Suprapubic skin (tissue), 4 donors: ENCODE measurements at places on chromosomes 1 and 21.

DNA sequence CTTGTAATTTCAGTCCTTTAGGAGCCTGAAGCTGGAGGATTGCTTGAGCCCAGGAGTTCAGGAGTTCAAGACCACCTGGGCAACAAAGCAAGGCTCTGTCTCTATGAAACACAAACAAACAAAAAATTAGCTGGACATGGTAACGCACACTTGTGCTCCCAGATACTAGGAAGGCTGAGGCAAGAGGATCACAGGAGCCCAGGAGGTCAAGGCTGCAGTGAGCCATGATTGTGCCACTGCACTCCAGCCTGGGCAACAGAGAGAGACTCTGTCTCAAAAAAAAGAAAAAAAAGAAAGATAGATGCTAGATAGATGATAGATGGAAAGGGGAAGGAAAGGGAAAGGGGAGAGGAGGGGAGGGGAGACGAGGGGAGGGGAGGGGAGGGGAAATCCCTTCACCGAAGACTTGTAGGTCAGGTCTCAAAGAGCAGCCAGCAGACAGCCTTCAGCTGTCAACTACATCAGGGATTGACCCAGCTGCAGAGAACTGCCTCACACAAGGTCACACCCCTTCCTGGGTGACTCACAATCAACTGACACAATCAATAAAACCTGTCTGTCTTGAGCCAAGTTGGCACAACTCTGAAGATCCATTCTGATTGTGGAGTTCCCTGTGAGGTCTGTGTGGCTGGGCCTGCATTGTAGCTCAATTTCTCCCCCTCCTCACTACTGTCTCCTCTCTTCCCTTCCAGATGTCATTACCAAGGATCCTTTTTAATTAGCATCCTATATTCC, 200.6 kb downstream of the RGS7 start:
- DNase-seq, result no peak

GRCh38 chr1:180486092-180486491, 16.3 kb downstream of the ACBD6 start:
- DNase-seq, result no peak

DNA sequence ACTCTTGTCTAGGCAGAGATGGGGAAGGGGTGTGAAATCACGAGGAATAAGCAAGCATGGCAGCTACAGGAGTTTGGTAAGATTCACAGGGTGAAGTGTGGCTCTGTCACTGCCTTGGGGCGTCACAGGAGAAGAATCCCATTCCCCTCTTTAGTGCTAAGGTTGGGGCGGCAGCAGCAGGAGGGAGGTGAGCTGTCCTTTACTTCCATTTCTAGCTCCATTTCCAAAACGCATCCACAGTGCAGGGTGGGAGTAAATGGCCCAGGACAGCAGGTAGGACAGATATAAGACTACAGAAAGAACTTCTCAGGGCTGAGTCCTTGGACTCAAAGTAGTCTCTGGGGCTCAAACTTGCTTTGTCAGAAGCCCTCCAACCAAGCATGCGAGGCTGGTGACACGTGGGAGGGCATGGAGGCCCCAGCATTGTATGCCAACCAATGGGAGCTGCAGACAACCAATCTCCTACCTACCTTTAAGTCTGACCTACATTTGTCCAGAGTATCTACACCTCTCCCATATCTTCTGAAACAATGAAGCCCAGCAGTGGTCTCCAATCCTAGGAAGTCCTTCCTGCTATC, 8.5 kb downstream of the MEF2D start:
- no peak for DNase-seq

GRCh38 chr21:41148798-41149197, 19.2 kb upstream of the BACE2 start:
- no peak for DNase-seq

DNA sequence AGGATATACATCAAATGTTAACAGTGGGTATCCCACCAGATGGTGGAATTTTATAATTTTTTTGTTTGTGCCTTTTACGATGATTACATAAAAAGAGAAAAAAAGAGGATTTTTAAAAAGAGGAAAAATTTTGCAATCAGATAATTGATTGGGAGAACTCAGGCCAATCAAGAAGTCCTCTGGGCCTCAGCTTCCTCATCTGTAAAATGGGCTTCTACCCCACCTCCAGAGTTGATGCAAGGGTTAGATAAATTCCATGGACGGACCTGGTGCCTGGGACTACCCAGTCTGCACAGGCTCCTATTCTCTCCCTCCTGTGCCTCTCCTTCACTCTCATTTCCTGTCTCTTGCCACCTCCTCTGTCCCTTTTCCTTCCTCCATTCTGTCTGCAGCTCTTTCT, 88.9 kb downstream of the TRABD2B start:
- DNase-seq, result no peak

GRCh38 chr1:38644092-38644491, 215.5 kb downstream of the RRAGC start:
- no peak for DNase-seq

- no peak for DNase-seq
These were observed 174.4 kb downstream of the CENPF start for GRCh38 chr1:214777364-214777763.

GRCh38 chr1:3060601-3061551, 8.1 kb upstream of the PRDM16 start:
- peak; percentile 74 for DNase-seq

GRCh38 chr1:218863987-218864386, 309.7 kb upstream of the LYPLAL1 start:
- no peak for DNase-seq

DNA sequence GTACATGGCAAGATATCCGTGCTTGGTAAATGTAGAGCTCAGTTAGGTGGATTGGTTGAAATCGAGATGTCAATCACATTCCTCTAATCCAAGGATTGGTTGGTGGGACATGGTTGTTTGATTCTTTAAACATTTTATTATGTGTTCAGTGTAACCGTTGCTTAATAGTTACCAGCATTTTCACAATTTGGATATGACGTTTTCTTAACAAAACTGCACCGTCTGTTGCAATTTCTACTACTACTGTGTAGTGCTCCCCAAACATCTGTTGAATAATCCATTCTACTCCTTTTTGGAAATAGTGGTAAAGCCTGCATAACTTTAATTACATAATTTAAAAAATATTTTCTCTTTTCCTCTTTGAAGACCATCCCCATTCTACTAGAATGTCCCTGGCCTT, 16.3 kb downstream of the OR2B11 start:
- DNase-seq, result no peak

DNA sequence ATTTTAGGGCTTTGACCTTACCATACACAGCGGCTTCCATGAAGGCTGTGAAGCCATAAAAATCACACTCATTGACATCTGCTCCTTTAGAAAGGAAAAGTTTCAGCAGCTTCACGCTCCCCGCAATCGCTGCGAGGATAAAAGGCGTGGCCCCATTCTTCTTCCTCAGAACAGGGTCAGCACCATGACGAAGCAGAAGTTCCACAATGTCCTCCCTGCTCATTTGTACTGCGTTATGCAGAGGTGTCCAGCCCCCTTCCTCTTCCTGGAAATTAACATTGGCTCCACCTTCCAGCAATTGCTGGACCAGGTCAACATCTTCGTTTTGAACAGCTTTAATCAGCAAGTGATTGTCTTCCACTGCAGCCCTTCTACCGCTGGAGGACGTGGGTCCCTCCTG, 2.7 kb downstream of the RNASEL start:
- no peak for DNase-seq

DNA sequence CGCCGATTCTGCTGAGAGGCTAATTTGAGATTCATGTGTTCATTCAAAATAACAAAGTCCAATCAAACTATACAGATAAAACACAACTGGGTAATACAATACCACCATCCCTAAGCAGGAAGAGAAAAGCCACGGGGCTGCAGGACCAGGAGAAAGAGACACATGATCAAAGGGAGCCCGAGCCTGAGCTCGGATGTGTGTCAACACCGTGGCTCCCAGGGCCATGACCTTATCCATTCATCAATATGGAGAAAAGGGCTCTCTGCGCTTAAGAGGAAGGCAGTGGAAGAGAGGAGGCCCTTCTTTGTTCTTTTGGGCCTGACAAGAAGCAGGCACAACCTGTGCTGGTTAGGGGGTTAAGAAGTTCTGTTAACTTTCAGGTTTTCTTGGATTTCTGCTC, 56.7 kb downstream of the HUNK start:
- DNase-seq, result no peak

DNA sequence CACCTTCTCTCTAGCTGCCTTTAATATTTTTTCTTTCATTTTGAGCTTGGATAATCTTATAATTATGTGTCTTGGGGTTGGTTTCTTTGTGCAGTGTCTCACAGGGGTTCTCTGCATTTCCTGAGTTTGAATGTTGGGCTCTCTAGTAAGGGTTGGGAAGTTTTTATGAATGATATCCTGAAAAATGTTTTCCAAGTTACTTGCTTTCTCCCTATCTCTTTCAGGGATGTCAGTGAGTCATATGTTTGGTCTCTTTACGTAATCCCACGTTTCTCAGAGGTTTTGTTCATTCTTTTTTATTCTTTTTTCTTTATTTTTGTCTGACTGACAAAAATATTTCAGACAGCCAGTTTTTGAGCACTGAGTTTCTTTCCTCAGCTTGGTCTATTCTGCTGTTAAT, 55.4 kb upstream of the CCDC190 start:
- no peak for DNase-seq

DNA sequence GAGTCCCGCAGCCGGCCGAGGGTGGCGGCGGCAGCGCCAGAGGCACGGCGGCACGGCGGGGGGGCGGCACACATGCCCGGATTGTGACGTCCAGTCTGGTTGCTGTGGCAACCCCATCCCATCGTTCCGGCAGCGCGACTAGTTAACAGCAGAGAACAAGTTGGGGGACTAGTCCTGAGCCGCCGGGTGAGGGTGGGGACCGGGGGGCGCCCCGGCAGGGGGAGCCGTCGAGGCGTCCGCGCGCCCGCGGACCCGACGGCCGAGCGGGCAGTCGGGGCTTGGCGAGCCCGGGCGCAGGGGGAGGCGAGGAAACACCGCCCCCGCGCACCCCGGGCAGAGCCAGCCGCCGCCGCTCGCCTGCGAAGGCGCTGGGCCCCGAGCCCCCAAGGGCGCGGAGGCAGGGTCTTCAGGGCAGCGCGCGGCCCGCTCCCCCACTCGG, at the start of gene CHD5:
CHD5 (minus strand) TSS at position 54 of the 439 bp plus-strand sequence. CDS start 298 bp downstream, outside the sequence.
- DNase-seq, result no peak

DNA sequence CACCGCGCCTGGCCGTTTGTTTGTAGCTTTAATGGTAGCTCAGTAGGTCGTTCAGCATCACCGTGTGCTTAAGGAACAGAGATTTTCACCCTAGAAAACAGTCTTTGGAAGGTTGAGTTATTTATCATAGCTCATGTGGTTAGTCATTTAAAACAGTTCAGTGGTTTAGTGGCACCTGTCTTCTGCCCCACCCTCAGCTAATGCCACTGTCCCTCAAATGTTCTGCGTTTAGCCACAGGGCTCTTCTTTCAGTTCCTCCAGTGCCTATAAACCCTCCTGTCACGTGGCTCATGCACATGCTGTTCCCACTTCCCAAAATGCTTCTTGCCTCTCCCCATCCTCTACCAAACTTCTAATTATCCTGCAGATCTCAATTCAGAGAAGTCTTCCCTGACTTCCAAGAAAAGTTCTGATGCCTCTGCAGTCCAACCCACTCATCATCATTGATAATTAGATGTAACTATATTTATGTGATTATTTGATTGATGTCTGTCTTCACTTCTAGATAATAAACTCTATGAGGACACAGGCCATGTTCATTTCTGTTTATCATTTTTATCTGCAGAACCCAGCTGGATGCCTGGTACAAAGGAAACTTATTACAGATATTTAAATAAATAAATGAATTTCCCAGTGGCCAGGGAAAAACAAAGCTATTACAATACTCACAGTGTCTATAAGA, 14.4 kb upstream of the DIPK1A start:
- no peak for DNase-seq

GRCh38 chr1:73162564-73162963, 880.2 kb upstream of the NEGR1 start:
- DNase-seq, result no peak

GRCh38 chr1:9753121-9753531, 70.6 kb downstream of the CLSTN1 start:
- no peak for DNase-seq

GRCh38 chr1:119635811-119636390, 12.2 kb downstream of the ZNF697 start:
- DNase-seq, result no peak

GRCh38 chr1:7560128-7560527, 211.0 kb upstream of the VAMP3 start:
- DNase-seq, result no peak

DNA sequence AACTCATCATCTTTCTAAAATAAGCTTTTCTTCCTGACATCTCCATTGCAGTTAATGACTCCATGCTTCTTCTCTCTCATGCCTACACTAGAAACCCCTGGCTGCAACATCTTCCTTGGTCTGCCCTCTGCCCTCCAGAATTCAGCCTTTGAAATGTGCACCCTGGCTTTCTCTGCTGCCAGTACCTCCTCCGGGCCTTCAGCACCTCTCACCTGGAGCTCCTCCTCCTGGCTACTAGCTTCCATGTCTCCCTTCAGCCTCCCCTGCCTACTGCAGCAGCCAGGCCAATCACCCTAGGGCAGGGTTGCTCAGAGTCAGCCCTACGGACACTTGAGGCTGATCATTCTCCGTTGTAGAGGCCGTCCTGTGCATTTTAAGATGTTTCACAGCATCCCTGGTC, 18.3 kb downstream of the SUSD4 start:
- DNase-seq, result no peak

GRCh38 chr1:224528900-224529299, 87.2 kb upstream of the CNIH3 start:
- no peak for DNase-seq

GRCh38 chr1:208150833-208151458, 93.2 kb downstream of the PLXNA2 start:
- no peak for DNase-seq

DNA sequence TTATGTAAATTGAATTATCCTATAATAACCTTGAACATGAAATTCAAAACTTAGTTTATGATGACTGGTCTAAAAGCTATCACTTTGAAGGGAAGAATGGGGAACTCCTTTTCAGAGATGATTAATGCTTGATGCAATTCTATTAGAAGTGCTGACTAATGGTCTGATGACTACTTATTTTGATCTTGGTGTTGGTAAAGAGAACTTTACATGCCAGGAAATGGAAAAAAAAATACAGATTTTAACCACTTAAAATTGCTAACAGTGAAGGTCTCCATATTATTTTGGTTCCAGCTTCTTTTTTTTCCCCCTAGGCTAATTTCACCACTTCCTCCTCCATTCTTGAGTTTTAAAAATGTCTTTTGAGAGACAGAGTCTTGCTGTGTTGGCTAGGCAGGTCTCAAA, 22.9 kb downstream of the S1PR1 start:
- no peak for DNase-seq

GRCh38 chr1:233252441-233252840, 43.1 kb downstream of the PCNX2 start:
- DNase-seq, result no peak

- DNase-seq, result no peak
These were observed 142.4 kb downstream of the APP start for GRCh38 chr21:26028183-26028582.
